ENCODE measurements at places on chromosomes 7 and 10.

DNA sequence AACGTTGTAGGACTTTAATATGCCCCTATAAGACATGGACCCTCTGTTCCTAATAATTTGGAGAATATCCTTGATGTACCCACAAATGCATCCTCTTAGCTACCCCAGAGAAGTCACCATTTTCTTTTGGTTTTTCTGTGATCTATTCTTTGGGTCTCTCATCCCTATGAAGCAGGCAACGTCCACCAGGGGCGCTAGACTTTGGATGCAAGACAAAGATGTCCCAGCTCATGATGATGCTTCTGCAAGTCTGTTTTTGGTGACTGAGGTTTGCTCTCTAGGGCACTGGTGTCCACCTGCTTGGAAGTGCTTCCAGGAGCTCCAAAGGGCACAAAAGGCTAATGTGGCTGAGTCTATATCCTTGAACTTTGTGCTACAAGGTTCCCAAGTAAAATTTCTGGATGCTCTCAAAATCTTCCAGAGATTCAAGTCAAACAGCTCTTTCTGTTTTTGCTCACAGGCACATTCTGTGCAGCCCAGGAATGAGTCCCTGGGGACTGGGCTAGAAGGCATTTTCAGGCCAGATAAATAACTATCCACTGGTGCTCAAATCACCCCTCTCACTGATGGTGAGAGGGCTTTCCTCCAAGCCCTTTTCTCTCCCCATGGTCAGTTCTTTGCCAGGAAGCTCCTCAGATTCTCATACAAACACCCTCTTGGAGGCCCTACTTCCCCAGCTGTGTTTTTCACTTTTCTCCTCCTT is 166.4 kb downstream of the C7orf25 start:
- DNase-seq = peak; percentile 51

GRCh38 chr10:74164716-74165529 is 13.9 kb downstream of the ADK start:
- no peak for DNase-seq

GRCh38 chr10:119189811-119190282 is 11.2 kb upstream of the PRDX3 start:
- no peak for DNase-seq

DNA sequence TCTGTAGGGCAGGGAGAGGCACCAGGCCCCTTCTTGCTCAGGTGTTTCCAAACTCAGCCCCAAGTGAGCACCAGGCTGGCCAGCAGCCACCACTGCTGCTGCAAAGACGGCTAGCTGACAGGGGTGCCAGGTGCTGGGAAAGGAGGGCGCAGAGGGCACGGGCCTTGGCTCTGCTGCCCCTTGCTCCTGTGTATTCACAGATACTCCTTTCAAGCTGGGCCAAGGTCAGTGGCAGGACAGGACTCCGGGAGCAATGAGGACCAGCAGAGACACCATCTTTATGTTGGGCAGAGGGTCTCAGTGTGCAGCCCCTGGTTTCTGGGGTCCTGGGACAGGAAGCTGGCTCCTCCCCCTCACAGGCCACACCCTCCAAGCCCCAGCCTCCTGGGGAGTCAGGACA is 110.1 kb downstream of the SMURF1 start:
- DNase-seq = no peak

- DNase-seq = no peak
Measured at GRCh38 chr7:143906895-143907294, 4.9 kb upstream of the TCAF1 start.

DNA sequence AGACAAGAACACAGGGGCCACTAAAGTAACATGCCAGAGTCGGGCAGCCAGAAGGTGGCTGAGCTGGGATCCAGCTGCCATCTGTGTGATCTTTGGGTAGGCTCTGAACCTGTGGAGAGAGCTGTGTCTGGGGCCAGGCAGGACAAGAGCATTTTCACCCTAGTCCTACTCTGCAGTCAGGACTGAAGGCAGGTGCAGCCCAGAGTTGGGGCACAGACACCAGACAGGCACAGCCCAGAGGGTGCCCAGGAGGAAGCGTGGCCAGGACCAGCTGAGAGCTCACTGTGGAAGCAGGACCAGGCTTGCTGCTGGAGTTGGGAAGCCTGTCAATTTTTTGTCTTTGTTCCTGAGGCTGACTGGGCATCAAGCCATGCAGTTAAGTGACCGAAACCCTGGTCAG is 113.6 kb downstream of the ADCY1 start:
- DNase-seq = no peak

DNA sequence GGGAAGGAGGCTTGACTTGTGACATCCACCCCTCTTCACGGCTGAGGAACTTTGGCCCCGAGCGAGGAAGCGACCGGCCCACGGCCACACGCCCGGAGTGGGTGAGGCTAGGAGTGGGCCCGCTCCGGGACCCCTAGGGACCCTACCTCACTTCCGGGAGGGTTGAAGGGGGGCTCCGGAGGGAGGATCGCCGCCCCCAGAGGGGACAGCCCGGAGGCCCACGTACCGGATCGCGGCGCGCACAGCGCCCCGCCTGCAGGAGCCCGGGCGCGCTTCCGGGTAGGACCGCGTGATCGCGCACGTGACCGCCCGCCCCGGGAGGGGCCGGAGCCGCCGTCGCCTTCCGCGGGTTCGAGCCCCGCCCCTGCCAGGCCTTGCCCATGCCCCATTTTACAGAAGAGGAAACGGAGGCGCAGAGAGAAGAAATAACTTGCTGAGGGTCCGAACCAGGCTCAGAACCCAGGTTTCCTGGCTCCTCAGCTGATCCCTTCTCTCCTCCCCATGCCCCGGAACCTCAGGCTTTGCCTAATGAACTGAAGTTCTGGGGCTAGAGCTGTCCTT is at the start of gene HPS1:
Gene HPS1, minus strand, starts transcription at position 275 of the 561 bp plus-strand sequence. CDS start 3,695 bp downstream, outside the sequence.
- peak; percentile 89 for DNase-seq

- peak; percentile 12 for DNase-seq
Measured at GRCh38 chr7:92953657-92954056, 117.3 kb upstream of the CDK6 start.

DNA sequence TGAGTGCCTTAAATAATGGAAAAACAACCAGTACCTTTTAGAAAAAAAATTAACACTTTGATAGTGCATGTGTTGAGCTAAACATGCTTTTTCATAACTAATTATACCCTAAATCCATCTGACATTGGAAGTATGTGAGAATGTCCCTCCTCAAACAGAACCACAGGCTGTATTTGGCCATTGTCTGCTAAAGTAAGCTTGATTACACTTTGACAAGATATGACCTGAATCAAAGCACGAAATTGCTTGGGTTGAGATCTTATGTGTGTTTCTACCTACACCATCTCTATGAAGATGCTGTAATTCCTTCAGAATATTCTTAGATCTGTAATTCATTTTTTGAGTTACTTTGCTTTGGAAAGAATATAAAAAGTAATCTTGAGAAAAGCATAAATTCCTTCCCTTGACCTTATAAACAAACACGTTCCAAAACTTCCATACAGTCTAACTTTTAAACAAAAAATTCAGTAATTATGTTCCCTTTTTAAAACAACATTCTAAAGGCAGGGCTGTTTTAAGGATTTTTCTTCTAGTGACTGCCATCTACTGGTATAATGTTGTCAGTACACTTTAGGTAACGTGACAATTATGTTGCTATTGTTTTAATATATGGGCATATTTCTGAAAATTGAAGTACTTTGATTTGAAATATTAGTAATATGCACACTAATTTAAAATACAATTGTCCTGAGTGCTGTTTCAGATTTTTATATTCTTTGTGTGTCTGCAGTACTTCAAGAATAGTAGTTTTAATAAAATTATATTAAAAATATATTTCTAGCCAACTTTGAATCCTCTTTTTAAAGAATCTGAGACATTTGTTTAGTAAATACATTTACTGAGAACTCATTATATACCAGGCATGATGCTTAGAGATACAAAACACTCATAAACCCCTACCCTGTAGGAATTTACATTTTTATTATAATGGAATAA is 20.9 kb downstream of the CD36 start:
- DNase-seq = no peak

- DNase-seq = peak; percentile 56
Measured at GRCh38 chr10:12782537-12782936, 219.0 kb downstream of the CCDC3 start.

- no peak for DNase-seq
Measured at GRCh38 chr10:100534726-100535125, 1.0 kb upstream of the HIF1AN start.

DNA sequence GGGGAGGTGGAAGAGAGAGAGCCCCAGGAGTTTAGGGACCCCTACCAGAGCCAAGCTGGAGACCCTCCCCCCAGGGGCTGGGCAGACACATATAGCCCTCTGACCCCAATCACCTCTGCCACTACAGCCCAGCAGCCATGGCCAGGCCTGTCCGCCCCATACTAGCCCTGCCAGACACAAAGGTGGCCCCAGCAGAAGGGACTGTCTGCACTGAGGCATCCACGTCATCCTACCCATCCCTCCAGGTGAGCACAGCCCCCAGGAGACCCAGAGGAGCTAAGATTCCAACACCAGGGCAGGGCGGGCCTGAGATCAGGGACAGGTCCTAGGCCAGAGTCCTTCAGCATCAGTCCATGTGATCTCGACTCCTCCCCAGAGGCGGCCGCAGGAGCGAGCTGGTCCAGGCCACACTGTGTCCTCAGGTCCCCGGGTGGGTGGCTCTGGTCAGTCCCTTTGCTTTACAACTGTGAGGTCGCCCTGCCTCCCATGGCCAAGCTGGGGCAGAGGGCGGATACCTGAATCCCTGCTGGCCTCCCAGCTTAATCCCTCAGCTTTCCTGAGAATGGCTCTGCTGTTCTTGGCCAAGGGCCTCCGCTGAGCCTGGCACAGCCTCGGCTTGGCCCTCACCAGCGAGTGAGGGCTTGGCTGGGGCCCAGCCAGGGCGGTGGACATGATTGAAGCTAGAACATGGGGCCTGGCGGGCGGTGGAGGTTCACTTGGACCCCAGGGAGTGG is 14.3 kb upstream of the ELN start:
- no peak for DNase-seq
